ENCODE measurements at places on chromosomes 5 and 9.

DNA sequence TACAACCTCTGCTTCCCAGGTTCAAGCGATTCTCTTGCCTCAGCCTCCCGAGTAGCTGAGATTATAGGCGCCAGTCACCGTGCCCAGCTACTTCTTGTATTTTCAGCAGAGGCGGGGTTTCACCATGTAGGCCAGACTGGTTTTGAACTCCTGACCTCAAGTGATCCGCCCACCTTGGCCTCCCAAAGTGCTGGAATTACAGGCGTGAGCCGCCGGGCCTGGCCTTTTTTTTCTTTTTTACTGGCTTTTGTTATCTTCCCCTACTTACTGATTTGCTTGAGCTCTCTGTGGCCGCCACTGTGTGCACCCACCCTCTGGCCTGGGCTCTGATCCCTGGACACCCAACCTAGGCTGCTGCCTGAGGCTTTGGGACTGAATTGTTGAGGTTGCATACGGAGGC lies 60.3 kb downstream of the ANKRD33B start:
- DNase-seq, result no peak

DNA sequence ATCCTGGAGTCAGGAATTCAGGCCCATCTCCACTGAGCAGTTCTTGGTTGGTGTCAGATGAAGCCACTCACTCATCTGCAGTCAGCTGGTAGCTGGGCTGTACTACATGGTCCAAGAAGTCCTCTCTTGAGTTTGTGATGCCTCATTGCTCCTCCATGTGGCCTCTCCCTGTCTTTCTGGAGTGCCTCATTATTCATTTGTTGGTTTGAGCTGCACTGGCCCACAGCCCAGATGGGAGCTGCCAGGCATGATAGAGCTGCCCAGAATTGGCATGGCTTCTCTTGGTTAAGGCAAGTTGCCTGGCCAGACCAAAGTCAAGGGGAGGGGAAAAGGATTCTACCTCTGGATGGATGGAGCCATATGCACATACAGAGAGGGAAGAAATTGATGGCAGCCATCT lies 8.0 kb downstream of the PTCD2 start:
- peak; percentile 15 for DNase-seq

GRCh38 chr5:155522540-155522939 lies 509.0 kb downstream of the KIF4B start:
- DNase-seq, result no peak

DNA sequence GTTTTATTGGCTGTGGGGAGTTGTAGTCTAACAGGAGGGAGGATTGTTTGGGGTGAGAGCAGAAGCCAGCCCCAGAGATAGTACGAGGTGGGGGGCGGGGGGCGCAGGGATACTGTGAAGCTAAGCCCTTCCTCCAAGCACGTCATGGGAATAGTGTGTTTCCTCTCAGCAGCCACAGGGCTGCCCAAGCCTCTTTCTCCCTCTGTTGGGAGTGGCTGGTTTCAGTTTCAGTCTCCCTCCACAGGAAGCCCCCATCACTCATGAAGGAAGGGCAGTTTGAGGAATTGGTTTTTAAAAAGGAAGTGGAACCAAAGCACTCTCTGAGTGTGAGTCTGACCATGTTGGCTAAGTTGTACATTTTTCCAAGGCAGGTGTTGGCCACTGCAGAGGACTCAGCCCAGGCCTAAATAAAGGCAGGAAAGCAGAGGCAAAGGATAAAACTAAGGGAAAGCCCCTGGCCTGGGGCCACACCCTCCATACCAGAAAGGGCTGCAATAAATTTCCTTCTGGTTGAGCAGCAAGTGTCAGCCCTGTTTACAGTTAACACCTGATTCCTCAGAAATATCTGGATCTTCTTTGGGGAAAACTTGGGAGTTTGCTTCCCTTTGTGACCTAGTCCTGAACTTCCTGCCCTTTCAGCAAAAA lies 3.2 kb downstream of the RAB24 start:
- peak; percentile 77 for DNase-seq

Measured in adipocyte (in vitro differentiated cells).